ENCODE measurements at places on chromosomes 3 and 15.

GRCh38 chr15:58182460-58183163 is 44.4 kb downstream of the AQP9 start:
- DNase-seq, result peak; percentile 5

- DNase-seq, result no peak
Measured at GRCh38 chr3:167146911-167147310, 233.2 kb downstream of the ZBBX start.

GRCh38 chr3:31523543-31523942 is 9.2 kb upstream of the STT3B start:
- DNase-seq, result no peak

GRCh38 chr3:196988241-196989029 is 19.8 kb upstream of the PIGZ start:
- no peak for DNase-seq

DNA sequence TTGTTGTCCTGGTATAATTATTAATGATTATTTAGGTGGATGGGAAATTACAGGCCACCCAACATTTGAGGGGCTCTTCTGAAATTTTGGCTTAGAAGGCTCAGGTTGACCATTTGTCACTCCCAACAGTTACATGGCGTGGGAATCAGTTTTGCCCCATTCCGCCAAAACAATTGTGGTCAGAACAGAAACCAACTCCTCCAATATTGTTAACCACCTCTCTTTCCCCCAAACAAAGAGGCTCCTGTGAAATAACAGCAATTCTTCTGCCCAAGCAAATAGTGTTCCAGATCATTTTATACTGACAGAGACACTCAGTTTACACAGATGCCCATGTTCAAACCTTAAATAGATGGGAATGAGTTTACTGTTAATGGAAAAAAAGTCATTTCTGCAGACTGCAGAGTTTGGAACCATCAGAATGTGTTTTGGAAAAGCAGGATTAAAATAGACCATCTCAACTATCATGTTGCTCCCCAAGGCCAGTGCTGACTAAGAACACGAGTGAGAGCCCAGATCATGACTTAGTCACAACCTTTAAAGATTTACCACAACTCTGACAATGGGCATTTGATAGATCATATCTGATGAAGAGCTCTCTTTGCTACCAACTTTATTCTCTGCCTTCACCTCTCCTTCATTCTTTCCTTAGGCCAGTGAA is 102.1 kb downstream of the DUT start:
- DNase-seq, result no peak

GRCh38 chr15:31178705-31179104 is 77.2 kb upstream of the TRPM1 start:
- no peak for DNase-seq

- peak; percentile 6 for DNase-seq
Measured at GRCh38 chr15:59792359-59792758, 103.2 kb upstream of the BNIP2 start.

GRCh38 chr15:52378746-52379394 is 83.3 kb upstream of the MYO5C start:
- no peak for DNase-seq

DNA sequence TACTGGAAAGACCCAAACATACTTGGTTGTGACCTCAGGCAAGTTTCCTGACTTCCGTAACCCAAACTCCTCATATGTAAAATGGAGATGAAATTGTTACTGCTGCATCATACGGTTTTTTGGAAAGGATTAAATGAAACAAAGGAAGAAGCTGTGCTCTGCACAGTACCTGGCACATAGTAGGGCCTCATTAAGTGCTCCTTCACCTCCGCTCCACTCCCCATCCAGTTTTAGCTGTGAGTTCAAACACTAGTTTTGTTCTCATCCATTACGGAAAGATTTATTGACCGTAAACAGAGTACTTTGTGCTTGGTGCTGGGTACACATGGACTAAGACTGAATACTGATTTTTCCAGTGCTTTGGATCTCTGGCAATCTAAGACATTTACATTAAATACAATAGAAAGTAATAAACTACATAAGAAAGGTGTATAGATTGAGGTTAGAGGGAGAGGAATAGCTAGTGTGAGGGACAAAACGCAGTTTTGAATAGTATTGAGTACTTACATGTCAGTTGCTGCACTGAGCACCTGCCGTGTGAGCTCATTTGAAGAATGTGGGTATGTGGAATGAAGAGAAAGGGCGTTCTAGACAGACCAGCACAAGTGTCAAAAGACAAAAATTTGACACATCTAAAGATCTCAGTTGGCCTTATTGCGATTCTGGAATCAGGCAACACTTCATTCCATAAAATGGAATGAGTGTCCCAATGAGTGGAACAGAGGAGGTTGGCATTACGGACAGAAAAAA is 594 bp upstream of the ICE2 start:
- no peak for DNase-seq

- no peak for DNase-seq
Measured at GRCh38 chr3:4061195-4061594, 242.0 kb upstream of the SETMAR start.

GRCh38 chr3:15475161-15475560 is 46.3 kb downstream of the COLQ start:
- no peak for DNase-seq

DNA sequence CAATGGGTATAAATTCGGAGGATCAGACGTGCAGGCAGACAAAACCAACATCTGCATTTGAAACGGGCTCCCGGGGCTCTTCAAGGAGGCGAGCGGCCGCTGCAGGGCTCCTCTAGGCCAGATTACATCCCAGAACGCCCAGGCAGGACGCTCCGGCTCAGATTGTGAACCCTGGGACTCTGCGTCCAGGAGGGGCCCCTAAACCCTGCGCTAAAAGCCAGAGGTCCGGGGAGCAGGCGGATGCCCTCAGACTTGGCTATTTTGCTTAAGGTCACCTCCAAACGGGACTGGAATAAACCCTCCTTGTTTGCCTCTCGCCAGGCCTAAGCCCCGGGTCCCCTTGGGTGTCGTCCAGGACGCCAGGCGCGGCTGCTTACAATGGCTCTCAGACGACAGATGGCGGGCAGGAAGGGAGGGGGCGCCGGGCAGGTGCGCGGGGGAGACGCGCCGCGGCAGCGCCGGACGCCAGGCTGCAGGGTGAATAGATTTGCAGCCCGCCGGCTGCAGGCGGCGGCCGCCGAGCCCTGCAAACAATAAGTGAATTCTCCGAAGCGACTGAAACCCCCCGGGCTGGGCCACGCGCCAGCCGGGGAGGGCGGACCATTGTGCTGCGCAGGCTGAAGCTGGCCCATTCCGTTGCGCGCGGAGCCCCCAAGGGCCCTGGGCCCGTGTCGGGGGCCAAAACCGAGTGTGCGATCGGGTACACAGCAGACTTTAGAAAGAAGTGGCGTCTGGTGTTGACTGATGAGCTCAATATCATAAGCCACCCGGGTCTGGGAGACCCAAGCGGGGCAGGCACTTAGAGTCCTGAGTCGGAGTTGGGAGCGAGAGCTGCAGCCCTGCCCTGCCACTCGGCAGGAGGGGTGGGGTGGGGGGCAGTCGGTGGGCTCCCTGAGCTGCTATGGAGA is 32.3 kb upstream of the AMOTL2 start:
- DNase-seq, result no peak

GRCh38 chr3:188899881-188900280 is 271.9 kb upstream of the TPRG1 start:
- no peak for DNase-seq

DNA sequence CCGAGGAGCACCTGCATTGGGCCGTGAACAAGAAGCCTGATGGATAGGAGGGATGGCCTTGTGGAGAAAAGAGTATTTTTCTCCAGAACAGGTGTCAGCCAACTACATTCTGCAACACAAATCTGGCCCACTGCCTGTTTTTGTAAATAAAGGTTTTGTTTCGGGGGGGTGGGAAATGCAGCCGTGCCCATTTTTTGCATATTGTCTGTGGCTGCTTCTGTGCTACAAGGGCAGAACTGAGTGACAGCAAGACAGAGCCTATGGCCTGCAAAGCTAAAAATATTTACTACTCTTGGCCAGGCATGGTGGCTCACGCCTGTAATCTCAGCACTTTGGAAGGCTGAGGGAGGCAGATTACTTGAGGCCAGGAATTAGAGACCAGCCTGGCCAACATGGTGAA is 95.9 kb upstream of the AKAP13 start:
- no peak for DNase-seq

GRCh38 chr15:63107895-63108546 is 13.6 kb upstream of the LACTB start:
- no peak for DNase-seq

DNA sequence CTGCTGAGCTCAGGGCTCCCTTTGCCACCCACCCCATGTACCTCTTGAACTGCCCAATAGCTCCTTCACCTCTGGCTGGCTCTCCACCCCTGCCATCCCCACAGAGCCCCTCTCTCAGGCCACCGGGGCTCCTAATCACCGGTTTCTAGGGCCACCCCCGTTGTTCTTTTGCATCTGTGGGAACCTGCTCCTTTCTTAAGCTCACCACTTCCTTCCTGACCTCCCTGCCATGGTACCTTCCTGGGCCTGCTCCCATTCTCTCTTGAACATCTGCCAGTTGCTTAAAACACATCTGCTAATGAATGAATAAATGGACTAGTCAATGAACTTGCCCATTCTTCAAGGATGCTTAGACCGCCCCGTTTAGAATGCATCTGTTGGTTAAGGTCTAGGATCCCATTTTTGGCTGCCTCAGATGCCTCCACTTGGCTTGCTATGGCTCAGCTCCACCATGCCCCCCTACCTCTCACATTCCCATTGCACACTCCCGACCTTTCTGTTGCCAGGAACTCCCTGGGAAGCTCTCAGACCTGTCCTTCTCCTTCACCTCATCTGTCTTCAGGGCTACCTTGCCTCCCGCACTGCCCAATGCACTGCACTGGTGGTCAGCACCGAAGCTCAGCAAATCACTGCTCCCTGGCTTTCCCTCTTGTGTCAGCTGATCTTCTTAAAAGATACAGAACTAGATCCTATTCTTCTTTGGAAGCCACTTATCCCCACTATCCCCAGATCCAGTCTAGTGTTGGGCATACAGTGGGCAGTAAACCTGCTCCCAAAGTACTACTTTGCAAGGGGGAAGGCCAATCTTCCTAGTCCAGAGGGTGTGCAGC is 9.1 kb downstream of the AMOTL2 start:
- no peak for DNase-seq

DNA sequence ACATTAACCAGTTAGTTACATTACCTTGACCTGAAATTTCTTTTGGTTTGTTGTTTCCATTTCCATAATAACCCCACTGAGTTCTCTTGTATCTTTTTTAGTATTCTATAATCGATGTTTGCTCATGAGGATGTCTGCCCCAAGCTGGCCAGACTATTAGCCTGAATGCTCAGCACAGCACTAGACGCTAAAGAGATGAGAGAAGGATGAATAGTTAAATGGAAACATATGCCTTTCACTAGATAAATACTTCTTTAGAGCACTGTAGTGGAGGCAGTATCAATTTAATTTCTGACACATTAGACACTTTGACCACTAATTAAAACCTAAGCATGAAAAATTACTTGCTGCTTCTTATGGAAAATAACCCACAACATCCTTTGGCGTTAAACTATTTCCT is 654.9 kb upstream of the KCNMB2 start:
- no peak for DNase-seq

GRCh38 chr3:126494204-126494969 is 18.7 kb upstream of the ZXDC start:
- DNase-seq, result no peak

DNA sequence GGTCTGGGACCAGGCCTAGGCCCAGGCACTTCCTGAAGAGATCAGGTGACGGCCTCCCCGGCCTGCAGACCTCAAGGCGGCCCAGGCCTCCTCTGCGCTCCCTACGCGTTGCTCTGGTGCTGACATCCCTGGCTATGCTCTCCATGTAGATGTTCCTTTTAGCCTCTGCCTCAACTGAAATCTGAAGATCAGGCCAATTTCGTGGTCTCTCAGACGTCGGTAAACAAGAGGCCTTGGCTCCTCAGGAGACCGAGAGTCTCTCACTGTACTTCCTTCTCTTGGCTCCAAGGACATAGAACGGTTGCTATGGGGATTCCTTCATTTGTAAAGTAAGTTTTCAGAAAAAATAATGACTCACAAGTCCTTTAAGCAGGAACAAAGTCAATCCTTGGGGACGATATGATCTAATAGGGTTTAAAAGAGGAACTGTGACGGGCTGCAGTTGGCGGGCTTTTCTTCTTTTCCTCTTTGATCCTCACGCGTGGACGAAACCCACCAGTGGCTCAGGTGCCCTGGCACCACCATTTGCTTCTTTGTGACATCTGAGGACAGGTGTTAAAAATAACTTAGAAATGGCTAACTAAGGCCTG is 55.6 kb upstream of the CGNL1 start:
- no peak for DNase-seq

GRCh38 chr3:106228271-106228670 is 359.5 kb upstream of the CBLB start:
- no peak for DNase-seq

GRCh38 chr3:139601191-139601961 is 61.8 kb upstream of the RBP1 start:
- no peak for DNase-seq

DNA sequence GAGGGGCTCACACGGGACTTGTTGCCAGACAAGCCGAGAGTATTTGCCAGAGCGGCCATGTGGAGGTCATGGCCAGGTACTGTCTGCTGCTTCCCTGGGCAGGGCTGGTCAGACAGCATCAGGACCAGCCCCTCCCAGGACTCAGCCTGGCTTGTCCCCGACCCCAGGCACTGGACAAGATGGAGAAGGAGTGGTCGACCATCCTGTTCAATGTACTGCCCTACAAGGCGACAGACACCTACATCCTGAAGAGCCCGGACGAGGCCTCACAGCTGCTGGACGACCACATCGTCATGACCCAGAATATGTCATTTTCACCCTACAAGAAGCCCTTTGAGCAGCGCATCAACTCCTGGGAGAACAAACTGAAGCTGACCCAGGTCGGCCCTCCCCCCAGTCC is 38.6 kb downstream of the DNAH1 start:
- DNase-seq, result no peak

GRCh38 chr15:96076350-96076749 is 254.2 kb upstream of the NR2F2 start:
- DNase-seq, result no peak

Measured in CD4-positive, alpha-beta T cell treated with Interferon gamma for 1 hour (primary cell).